ENCODE measurements at places on chromosomes 13 and 19.

DNA sequence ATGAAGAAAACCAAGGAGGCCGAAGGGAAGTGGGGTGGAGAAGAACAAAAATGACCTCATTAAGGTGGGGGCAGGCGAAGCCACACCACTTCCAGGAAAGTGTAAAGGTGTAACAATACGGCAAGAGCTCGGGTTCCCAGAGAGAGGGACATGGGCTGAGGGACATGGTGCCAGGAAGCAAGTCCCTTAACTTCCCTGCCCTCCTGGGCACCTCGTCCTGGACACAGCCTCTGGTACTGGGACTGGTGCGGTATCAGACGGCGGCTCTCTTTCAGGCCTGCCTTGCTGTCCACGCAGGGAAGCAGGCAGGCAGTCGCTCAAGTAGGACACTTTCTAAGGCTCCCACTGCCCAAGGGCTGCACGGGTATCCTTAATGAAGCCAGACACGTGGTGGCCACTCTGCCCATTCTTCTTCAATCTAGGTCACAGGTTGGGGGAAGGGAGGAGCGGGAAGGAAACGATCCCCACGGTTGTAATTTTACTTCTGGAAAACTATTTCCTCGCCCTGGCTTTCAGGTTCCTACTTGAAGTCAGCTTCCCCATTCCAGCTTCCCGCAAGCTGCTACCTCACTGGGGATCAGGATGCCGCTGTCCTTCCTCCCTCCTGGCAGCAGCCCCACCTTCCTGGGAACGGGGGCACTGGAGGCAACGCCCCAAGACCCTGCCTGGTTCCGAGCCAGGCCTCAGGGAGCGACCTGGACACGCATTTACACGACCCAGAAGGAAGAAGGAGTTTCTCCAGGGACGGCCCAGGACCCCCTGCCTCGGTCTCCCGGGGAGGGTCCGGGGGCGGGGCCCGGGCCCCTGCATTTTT is 1.2 kb downstream of the AP3D1 start:
- no peak for DNase-seq

DNA sequence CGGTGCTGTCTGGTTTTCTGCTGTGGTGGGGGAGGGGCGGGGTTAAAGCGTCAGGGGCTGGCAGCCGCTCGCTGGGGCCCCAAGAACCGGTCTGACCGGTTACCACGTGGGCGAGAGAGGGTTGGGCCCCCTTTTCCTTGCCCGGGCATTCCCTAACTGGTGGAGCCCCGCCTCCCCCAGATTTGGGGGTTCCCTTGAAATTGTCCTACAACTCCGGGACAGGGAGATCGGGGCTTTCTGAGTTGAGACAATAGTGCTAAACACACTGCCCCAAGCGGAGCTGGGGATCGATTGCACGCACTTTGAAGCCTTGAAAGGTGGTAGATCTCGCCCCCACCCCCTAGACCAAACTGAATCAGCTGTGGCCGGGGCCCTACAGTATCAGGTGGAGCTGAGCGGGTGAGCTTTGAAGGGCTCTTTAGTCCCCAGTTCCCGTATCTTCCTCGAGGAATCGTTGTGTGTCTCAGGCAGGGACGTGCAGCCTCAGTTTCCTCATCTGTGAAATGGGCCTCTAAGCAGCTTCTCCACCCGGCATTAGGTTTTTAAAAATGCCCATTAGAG is 4.8 kb downstream of the IER2 start:
- no peak for DNase-seq

DNA sequence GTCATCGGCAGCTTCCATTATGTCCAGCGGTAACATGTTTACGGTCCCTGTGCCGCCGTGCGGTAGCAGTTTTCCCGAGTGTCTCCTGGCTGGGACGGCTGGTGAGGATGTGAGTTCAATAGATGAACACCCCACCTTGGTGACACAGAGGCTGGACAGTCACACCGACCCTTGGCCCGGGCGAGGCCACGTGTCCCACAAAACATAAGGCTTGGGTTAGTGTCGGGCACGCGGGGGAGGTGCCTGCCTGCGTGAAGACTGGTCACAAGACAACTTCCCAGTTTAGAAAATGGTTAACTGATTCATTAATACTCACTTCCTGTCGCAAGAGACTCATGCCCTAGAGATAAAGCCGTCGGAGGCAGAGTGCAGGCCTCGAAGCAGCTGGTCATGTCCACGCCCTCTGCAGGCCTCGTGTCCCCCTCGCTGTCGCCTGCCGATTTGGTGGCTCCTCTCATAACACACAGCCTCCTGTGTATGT is 17.2 kb downstream of the RASA3 start:
- DNase-seq = peak; percentile 63

DNA sequence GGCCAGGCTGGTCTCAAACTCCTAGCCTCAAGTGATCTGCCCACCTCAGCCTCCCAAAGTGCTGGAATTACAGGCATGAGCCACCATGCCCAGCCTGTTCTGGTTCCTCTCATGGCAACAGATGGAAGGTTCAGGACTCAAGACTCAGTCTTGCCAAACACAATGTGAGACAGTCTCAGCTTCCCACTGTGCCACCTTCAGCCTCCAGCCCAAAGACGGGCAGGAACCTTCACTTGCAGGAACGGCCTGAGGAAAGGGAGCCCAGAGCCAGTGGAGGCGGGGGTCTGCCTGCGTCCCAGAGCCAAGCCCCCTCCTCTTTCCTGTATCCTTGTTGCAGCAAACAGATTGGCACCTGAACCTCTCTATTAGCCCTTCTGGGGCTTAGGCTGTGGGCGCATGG is 2.9 kb upstream of the CHST8 start:
- no peak for DNase-seq

GRCh38 chr13:43273362-43273761 is 250.0 kb downstream of the DNAJC15 start:
- no peak for DNase-seq

DNA sequence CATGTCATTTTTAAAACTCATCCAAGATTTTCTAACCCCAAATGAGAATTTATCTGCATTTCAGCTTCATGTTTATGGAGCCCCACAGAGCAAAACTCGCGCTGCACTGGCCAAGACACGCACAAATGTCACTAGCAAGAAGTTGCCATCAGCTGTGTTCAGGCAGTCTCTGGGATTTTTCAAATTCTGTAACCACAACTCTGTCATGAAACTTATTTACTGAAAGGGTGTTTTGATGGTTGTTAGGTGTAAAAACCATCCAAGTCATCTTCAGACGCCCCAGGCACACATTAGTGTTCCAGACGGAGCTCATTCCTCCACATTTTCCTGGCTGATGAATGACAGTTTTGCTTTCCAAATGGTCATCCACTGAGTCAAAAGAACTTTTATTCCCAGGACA is 63.4 kb downstream of the SLC7A1 start:
- no peak for DNase-seq

DNA sequence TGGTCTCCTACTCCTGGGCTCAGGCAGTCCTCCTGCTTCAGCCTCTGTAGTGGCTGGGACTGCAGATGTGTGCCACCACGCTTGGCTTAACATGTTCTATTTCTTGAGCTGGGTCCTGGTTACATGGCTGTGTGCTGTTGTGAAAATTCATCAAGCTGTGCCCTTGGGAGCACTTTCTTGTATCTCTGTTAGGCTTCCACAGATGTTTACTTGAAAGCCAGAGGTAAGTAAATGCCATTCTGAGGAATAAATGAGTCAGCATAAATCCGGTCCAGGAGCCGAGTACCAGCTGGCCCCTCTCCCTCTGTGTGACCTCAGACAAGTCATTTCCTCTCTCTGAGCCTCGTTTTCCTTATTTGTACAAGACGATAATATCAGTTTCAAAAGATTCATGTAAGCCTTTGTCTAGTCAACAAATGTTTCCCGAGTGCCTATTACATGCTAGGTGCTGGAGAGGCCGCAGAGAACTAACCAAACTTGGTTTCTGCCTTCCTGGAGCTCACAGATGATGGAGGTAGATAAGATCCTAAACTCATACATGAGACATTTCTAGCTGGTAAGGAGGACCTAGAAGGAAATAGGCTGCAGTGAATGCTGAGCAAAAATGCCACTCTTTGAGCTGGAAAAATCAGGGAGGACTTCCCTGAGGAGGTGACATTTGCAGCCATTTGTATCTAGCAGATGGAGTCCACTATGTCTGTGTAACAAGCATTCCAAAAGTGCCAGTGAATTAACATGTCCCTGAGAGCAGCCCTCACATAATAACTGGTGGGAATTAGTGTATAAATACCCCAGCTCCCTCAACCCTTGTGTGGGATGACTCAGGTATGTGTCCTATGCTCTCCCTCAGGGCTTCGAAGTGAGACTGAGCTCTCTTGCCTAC is 2.7 kb upstream of the RASAL3 start:
- no peak for DNase-seq

DNA sequence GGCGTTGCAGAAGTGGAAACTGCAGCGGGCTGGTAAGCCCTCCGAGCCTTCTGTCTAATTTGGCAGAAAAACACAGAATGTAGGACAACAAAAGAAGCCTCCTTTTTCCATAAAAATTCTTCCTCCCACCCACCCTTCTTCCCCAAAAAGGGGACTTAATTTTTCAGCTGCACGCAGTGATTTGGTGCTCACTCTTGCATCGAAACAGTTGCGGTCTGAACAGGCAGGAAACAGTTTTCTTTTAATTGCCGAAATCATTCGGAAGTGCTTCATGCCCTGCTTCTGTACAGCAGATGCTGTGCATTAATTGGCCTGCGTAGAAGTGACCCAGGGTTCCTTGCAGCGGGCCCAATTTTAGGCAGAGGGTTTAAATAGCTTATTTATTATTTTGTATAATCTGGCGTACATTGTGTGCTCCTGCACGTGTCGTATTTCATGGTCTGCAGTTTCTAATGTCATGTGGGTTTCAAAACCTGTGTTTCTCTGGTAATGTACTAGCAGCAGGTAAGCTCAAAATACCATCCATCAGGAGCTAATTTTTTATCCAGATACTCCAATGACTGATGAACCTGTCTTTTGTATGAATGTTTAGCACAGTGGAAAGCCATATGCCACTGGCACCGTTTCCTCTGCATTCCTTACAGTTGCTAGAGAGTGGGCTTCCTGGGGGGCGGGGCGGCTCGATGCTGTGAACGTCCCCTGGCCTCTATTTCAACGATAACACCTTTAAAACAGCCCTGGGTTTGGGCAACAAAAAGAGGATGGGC is 66.6 kb downstream of the GGACT start:
- DNase-seq = no peak

DNA sequence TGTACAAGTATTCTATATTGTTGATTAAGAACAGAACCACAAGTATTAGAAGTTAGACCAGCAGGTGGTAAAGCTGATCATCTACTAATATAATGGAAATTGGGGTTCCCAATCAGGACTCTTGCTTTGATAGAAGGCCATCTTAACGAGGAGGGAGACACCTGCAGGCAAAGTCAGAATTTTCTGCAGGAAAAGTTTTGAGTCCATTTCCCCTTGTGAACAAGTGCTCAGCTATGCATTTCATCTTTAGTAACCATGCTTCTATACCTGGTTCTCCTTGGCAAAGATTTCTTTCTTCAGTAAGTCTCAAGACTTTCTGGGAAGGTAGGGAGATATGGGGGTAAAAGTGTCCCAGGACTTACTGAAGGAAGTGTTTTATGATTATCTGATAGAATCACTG is 36.1 kb upstream of the USPL1 start:
- no peak for DNase-seq

- no peak for DNase-seq
Measured at GRCh38 chr13:98368019-98368418, 190.9 kb upstream of the RNF113B start.

GRCh38 chr13:43785650-43786471 is 911 bp downstream of the ENOX1 start:
- DNase-seq = no peak

DNA sequence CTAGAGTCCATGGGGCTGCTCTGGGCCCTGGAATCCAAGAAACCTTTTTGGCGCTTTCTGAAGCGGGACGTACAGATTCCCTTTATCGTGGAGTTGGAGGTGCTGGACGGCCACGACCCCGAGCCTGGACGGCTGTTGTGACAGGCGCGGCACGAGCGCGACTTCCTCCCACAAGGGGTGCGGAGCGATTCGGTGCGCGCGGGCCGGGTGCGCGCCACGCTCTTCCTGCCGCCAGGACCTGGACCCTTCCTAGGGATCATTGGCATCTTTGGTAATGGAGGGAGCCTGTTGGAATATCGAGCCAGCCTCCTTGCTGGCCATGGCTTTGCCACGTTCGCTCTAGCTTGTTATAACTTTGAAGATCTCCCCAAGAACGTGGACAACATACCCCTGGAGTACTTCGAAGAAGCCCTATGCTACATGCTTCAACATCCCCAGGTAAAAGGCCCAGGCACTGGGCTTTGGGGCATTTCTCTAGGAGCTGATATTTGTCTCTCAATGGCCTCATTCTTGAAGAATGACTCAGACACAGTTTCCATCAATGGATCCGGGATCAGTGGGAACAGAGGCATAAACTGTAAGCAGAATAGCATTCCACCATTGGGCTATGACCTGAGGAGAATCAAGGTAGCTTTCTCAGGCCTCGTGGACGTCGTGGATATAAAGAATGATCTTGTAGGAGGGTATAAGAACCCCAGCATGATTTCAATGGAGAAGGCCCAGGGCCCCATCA is 3.5 kb upstream of the ZFP82 start:
- DNase-seq = no peak

DNA sequence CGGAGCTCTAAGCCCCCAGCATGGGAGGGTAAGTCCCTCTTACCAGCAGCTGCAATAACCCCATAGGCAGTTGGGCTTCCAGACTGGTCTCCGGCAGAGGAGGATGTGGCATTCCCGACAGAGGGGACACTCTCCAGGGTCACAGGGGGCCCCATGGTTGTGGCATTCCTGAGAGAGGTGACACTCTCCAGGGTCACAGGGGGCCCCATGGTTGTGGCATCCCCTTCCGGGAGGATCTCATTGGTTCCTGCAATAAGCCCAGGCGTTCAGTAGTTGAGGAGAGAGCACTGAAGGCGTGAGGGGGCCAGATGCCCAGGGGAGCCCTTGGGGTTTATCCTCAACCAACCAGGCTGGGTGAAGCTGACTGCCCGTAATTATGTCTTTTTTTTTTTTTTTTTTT is 5.4 kb downstream of the CD320 start:
- no peak for DNase-seq

GRCh38 chr19:952680-953444 is 27.0 kb downstream of the ARID3A start:
- no peak for DNase-seq

- no peak for DNase-seq
Measured at GRCh38 chr19:56966697-56967299, 126.3 kb upstream of the PEG3 start.

DNA sequence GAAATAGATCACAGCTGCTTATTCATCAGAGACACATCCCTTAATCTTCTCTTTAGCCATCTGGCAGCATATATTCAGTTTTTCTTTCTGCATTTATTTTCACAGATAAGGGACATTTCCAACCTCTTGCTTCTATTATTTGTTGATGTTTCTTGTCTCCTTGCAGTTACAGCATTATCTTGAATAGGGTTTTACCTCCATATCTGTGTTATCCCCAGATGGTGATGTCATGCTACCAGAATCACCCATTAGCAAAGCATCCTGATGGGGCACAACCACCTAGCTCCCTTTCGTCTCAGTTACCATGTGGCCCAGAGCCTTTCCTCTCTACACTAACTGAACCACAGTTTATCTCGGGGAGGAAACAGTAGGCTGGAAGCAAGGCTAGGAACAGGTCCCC is 483.9 kb downstream of the FOXO1 start:
- DNase-seq = no peak

- DNase-seq = no peak
Measured at GRCh38 chr13:107721125-107721869, 494.0 kb downstream of the LIG4 start.

All from SIG-M5 (cell line).